ENCODE measurements at places on chromosomes 4 and X.

GRCh38 chrX:39654952-39655351 is 442.8 kb downstream of the BCOR start:
- no peak for DNase-seq

DNA sequence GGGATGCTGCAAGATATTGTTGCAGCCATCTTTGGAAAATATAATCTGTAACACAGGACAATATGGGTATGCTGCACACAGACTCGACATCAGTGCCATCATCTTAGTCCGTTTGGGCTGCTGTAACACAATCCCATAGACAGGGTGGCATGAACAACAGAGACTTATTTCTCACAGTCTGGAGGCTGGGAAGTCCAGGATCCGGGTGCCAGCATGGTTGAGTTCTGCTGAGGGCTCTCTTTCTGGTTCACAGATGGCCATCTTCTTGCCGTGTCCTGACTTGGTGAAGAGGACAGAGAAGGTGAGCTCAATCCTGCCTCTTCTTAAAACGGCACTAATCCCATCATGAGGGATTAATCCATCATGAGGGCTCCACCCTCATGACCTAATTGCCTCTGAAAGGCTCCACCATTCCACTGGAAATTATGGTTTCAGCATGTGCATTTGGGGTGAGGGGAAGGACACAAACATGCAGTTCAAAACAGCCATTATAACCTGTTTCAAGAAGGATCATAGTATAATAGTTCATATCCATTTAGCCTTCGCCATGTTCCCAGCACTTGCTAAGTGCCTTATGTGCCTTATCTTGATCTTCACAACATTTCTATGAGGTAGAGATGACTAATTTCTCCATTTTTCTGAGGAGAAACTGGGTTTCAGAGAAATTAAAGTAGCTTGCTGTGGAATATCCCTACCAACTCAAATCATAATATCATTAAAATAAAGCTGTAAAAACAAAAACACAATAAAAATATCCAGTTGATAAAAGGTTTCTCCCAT is 27.9 kb upstream of the SPP1 start:
- no peak for DNase-seq

- DNase-seq: peak; percentile 70
Measured at GRCh38 chrX:119071381-119071780, 1.4 kb upstream of the CT47C1 start.

DNA sequence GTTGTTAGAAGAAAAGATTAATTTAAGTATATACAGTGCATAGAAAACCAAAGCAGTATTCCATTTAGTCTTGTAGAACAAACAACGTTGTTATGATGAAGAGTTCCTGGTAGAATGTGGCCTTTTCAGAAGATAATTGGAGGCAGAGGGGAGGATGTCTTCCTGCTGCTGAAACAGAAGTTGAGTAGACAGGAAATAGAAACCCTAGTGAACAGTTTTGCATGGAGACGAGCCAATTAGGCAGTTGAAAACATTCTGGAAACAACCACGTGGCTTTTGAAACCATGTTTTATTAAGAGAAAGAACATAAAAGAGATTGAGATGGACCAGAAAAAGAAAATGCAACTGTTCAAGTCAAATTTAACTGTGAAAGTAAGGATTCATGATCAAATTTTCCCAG is 325.2 kb downstream of the CAMK2D start:
- DNase-seq: no peak

- no peak for DNase-seq
Measured at GRCh38 chrX:68669094-68669860, 21.8 kb downstream of the STARD8 start.

DNA sequence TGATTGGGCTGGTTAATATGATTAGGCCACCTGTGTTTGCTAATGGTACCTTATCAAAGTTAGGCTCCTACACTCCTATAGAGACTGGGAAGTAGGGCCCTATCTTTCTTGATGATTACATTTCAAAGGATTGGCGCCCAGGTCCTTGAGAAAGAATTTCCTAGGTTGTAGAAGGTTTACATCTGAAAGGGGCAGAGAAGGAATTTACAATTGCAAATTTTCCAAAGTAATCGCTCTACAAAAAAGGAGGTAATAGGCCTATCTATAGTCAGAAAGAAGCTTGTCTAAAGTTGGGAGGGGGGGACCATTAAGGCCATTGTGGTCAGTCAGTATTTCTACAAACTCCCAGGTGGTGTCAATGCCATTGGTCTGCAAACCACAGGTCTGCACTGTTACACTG is 638.4 kb downstream of the IL1RAPL1 start:
- DNase-seq: no peak

DNA sequence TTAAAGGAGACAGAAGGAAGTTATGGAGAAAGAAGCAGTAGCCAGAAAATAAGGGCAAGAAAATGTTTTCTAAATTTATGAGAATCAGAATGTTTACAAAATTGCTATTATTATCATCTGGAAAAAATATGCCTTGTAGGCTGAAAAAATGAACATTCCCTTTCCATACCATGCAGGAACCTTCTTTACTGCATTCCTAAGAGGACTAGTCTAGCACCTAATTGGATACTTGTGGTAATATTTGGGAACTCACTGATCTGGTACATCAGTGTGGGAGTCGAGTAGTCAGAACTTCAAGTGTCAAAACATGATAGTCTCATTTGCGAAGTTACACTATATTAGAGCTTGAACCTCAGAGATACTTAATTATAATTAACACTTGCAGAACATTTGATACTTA is 51.9 kb downstream of the TET2 start:
- no peak for DNase-seq

DNA sequence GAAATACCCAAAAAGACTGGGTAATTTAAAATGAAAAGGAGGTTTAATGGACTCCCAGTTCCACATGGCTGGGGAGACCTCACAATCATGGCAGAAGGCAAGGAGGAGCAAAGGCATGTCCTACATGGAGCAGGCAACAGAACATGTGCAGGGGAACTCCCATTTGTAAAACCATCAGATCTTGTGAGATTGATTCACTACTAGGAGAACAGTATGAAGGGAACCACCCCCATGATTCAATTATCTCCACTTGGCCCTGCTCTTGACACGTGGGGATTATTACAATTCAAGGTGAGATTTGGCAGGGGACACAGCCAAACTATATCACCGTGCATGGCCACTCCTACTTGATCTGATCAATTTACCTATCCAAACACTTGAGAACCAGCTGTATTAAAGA is 131.5 kb upstream of the LDB2 start:
- DNase-seq: no peak

DNA sequence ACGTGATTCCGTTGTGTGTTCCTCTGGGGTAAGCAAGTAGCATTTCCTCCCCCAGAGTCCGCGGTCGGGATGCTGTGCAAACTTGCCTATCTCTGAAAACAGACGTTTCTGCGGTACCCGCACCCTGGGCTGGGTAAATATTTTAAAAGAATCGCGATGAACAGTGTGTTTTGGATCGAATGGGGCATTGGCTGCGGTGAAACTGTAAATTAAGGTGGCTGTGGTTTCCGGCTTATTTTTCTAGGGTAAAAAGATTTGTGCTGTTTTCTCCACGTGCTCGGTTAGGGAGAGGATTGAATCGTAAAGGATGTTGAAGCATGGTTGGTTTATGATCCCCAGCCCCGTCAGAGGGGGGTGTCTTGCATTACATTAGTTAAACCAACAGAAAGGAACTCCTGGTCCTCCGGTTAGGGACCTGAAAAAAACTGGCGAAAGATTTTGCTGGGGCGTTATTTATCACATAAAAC is 1.2 kb downstream of the HHIP start:
- no peak for DNase-seq

- DNase-seq: no peak
Measured at GRCh38 chr4:136967069-136967468, 565.2 kb downstream of the PCDH18 start.

- peak; percentile 74 for DNase-seq
Measured at GRCh38 chr4:53599632-53600031, 8.3 kb upstream of the LNX1 start.

DNA sequence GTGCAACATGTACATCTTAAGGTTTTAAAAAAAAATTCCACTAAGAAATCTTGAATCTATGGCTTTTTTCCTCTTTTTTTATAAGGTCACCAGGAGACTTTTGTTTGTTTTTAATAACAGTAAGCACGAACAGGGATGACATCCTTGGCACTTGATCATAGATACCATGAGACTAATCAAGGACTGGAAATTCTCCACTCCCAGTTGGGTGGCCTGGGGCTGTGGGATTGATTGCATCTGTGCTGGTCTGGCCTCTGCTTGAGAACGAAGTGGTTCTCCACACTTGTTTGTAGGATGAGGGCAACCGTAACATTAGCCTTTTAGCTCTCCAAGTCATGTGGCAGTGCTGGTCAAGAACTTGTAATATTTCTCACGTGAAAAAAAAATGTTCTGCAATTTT is 35.4 kb downstream of the SNX25 start:
- no peak for DNase-seq

DNA sequence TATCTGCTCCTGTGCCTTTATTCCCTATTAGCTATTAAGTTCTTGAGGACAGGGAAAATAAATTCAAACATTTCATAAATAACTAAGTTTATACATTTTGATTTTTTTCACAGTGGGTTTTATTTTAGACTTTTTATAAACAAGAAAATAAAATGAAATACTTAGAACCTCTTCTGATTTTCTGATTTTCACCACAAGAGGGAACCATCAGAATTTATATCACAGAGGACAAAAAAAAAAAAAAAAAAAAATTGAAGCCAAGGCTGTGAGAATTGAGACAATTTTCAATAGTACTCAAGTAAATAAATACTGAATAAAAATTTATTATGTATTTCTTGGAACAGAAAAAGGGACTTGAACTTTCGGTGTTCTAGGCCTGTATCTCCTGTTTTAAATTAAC is 288.1 kb downstream of the SH3BGRL start:
- no peak for DNase-seq

DNA sequence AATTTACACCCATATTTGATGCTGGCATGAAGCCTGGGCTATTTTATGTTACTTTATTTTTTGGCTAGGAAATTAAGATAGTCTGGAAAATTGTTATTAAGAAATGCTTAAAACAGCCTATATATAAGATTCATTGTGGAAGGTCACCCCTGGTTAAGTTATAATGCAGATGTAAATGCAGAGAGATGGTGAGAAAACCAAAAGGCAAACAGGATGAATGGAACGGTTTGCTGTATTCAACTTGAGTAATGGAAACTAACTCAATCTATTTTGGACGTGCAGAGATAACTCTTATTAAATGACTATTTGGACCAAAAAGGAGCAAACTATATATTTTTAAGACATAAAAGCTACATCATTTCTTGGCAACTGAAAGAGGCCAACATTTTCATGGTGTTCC is 446.3 kb upstream of the FRG1 start:
- DNase-seq: no peak

DNA sequence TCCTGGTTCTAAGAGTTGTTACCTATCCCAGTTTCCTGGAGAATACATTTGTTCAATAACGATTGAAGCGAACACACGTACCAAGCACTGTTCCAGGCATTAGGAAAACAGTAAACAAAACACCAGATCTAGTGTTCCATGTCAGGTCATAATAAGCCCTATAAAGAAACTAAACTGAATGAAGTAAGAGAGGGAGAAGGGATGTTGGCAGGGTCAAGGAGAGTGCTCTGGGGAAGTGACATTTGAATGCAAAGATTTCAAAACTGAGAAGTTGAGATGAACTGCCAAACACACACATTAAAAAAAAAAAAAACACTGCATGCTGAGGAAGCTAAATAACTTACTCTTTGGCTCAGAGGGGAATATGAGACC is 14.4 kb upstream of the ENAM start:
- no peak for DNase-seq

- DNase-seq: no peak
Measured at GRCh38 chr4:181606300-181606699, 636.9 kb upstream of the TENM3 start.

- DNase-seq: no peak
Measured at GRCh38 chr4:101594588-101594987, 195.9 kb upstream of the BANK1 start.

GRCh38 chrX:134624046-134624430 is 34.2 kb downstream of the PLAC1 start:
- DNase-seq: no peak
